ENCODE measurements at places on chromosomes 2 and 18.

- DNase-seq, result no peak
These were observed 69.6 kb downstream of the MAP4K4 start for GRCh38 chr2:101766871-101767739.

DNA sequence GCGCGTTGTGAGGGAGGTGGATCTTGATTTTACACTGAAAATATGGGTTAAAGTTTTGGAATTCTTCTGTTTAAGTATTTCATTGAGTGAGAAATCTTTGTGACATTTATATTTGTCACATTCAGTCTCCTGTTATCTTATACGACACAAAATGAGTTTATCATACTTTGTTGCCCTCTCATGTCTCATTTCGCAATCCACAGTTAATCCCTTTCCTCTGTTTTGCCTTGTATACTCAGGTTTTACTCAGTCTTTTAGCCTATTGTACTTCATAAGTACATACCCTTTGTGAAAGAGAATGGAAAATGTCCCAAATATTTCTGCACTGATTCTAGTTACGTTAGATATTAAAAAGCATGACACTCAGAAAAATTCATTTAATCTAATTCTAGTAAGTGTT, 142.7 kb downstream of the ATP9B start:
- DNase-seq, result no peak

GRCh38 chr2:201886504-201886903, 80.2 kb downstream of the CDK15 start:
- no peak for DNase-seq

DNA sequence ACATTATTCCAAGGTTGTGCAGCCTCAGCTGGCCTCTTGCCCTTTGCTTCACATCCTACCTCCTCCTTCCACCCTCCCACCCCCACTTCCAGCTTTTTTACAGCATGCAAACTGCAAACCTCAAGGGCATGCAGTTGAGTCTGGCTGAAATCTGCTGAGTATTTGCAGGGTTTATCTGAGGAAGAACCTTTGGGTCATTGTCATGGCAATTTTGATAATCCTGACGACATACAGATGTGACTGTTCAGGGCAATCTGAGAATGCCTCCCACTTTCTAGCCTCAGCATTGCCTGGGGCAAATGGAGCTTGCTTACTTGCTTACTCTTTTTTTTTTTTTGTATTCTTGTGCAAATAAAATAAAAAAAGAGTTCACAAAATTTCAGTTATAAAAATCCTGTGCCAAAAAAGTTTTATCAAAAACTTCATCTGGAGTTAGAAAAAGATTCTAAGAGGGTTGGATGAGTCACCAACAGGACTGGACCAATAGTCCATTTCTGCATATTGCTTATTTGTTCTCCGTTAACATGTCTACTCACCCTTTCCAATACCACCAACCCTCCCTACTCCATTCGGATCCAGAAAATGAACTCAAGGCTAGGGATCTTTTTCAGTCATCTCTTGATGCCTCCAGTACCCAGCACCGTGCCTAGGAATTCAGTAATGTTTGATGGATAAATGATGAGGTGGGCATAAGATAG, 23.6 kb upstream of the LHCGR start:
- DNase-seq, result no peak

DNA sequence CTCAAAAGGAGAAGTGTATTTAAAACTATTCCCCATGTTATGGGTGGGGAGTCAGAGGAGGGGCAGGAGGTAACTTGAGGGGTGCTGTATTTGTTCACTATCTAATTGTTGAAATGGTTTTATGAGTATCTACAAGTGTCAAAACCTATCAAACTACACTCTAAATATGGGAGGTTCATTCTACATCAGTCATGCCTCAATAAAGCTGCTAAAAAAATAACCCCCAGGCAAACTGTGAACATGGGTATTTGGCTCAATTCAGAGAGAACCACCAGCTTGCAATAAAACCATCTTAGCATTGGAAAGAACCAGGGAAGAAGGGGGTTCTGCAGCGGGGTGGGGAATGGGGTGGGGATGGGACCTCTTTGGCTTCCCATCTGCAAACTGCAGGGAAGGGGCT, 176.0 kb upstream of the SMAD2 start:
- no peak for DNase-seq

GRCh38 chr18:74734013-74734444, 136.4 kb downstream of the ZNF407 start:
- DNase-seq, result no peak

DNA sequence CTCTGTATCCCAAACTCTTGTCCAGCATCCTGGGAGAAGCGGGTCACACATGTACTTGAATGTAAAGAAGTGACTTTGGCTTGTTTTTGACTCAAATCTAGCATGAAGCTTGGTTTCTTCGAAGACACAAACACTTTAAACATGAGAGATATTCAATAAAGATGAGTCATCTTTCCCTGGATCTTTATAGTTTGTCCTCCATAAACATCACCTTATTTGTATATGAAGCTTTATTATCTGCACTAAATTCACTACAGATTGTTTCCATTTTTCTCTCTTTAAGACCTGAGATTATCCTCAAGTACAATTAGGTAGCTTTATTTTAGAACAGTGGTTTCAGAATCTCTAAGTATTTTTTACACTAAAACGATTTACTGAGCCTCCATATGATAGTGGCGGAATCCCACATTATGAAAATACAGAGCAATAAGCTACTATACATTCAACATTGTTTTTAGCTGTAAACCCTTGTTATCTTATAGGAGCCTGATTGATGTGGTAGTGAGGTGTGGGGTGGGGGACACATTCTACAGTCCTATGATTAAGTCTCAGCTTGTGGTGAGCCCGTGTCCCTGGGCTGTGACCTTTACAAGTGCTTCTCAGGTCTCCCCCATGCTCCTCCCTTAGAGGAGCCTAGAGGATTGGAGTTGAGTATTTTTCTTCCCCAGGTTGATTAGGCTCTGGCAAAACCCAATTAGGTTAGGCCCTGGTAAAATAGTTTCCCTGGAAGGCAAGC, 79.6 kb upstream of the RAPGEF4 start:
- DNase-seq, result no peak

DNA sequence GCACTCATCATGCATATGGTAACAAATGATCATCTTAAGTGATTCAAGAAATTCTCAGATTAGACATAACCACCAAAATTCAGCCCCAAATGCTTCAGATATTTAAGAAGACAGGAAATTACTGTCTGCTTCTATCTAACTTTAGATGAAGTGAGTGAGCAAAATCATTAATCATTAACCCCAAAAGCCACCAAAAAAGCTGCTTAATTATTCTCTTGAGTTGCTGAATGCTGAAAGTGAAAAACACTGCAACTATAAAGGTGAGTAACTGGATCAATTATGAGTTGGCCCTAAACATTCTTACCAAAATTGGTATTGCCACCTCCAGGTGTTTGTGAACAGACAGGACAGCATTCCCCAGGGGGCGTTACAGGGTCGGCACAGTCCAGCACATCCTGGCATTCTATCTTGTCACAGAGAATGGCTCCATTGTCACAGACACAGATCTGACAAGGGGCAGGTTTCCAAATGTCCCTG, 69.6 kb downstream of the COL5A2 start:
- DNase-seq, result no peak

DNA sequence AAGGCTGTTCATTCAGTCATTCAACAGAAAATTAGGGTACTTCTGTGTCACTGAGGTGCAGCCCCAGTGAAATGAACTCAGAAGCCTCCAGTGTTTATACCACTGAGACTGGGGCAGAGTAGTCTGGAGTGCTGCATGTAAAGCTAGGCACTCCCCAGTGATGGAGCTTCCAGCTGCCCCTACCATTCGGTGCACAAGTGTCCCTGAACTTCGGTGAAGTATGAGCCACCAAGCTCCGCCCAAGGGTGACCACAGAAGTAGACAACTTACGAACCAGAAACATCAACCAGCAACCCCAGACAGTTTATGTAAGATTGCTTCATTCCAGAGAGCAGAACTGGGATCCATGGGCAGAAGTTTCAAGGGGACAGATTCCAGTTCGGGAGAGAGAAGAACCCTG, 70.6 kb upstream of the FOSL2 start:
- DNase-seq, result no peak

- no peak for DNase-seq
These were observed 249.8 kb upstream of the ATP5MC3 start for GRCh38 chr2:175431101-175431946.

DNA sequence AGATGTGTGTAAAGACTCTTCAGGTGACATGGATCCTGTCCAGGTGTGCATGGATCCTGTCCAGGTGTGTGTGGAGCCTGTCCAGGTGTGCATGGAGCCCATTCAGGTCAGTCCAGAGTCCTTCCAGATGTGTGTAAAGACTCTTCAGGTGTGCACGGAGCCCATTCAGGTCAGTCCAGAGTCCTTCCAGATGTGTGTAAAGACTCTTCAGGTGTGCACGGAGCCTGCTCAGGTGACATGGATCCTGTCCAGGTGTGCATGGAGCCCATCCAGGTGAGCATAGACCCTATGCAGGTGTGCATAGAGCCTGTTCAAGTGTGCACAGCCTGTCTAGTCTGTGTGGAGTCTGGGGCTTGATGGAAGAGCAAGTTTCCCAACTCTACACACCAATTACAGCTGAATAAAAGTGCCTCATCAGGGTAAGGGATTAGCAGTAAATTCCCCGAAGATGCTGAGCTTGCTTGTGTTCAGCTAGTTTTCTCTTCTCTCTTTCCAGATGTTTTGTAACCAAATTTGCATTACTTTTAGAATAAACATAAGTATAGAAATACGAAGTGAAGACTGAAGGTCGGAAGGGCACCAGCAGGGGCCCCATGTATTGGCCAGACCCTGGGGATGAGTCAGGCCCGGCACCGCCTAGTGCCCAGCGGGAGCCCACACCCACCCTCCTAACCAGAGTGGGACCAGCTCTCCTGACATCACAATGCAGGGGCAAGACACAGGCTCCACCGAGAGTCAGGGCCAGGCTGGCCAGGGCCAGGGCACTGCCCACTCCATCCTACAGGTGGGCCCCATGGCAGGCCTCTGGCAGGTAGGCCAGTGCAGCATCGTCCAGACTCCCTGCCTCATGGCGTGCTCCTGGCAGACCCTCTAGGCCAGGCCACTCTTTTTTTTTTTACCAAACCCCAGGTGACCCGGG, 38.6 kb upstream of the GPC1 start:
- no peak for DNase-seq

DNA sequence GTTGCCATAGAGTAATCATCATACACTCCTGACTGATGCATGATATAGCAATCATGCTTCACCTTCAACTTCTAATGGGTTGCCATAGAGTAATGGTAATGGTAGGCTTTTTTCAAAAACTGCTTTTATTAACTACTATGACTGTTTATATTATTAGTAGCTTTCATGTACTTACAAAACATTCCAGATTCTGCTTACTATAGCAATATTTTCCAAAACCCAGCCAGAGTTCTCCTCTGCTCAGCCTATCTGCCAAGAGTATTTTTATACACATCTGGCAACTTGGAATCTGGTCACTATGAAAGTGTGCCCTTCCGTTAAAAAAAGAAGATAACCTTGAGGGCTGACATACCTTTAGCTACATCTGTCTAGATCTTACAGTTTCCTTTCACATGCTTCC, 5.0 kb upstream of the UNC80 start:
- no peak for DNase-seq

GRCh38 chr2:180334514-180334913, 327.4 kb upstream of the CWC22 start:
- no peak for DNase-seq

- no peak for DNase-seq
These were observed 63.6 kb upstream of the CAVIN2 start for GRCh38 chr2:191910518-191910917.

DNA sequence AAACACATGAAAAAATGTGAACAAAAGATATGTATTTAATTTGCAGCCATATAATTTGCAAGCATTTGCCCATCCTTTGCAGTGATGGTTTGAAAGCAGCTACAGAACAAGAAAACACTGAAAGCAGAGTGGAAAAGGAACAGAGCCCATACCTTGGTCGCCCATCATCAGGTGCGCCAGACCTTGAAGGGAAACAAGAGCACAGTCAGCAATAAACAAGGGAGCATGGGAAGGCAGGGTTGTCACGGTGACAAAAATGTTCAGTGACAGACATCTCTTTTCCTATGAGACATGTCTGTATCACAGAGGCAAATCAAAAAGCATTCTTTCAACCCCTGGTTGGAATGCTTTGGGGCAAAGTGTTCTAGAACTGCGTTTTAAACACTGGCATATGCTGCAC, 109.4 kb downstream of the NRXN1 start:
- no peak for DNase-seq

- no peak for DNase-seq
These were observed 151.4 kb downstream of the HNMT start for GRCh38 chr2:138115666-138116065.

GRCh38 chr2:168457190-168457895, 1.3 kb downstream of the CERS6 start:
- no peak for DNase-seq
